ENCODE measurements at places on chromosomes 2 and 18. TPM values are rescaled to one million over a fixed set of nuclear protein-coding genes. Genes with fewer than 3 reads are reported as not detected.

GALR1 gene
- not detected for total RNA-seq

- DNase-seq, result no peak
Measured at GRCh38 chr2:108594132-108594981, 60.1 kb downstream of the LIMS1 start.

SMYD1 gene
- total RNA-seq, result not detected

DNA sequence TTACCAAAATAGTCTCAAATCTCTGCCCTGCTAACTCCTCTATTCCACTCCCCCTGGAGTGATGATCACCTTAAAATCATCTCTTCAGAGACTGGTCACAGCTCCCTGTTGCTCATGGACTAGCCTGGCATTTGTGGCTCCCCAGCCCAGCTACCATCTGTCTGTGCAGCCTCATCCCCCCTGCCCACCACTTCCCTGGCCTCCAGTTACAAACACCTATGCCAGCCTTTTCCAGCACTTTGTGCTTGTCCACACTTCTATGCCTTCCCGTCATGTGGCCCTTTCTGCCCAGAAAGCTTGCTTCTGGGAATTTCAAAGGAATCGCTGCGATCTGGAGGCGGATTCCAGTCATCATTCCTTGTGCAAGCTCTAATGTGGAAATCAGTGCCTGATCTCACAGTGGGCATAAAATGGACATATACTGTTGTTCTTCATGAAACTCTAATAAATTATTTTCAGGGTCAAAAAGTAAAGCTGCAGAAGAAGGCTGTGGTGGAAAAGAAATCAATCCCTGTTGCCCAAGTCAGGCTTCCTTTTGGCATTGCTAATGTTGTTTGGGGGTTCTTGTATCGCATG, 19.4 kb downstream of the PLB1 start:
- DNase-seq, result no peak

- no peak for DNase-seq
Measured at GRCh38 chr2:120917886-120918285, 182.2 kb downstream of the GLI2 start.

LGALSL gene
- 0.31 TPM for total RNA-seq

DNA sequence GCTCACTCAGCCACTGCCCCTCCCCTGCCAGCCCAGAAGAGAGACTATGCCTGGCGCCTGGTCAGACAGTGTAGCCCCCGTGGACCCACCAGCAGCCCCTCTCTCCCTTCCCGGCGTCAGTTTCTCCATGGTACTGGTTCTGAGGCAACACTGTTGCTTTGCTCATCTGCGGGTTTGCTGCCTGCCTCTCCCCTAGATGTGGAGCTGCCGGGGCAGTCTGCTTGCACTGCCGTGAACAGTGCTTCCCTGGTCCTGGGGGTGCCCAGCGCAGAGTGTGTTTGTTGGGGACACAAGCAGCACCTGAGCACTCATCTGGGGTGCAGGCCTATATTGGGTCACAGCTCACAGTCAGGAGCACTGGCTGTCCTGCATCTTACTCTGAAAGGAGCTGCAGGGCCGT, 309.9 kb downstream of the NDUFA10 start:
- DNase-seq, result no peak

GRCh38 chr2:20282916-20283592, 58.1 kb upstream of the SDC1 start:
- no peak for DNase-seq

GRCh38 chr2:210913461-210913860, 357.1 kb downstream of the CPS1 start:
- DNase-seq, result no peak

DNA sequence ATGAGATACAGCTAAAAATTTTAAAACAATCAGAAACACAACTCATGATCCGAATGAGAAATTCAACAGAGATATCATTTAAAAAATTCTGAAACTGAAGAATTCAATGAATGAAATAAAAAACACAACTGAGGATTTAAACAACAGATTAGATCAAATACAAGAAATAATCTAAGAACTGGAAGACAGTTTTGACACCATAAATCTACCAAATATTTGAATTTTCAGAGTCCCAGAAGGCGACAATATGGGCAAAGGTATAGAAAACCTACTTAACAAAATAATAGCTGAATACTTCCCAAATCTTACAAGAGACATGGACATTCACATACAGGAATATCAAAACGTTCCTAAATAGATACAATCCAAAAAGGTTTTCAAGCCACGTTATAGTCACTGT, 221.9 kb downstream of the OTX1 start:
- DNase-seq, result no peak

DNA sequence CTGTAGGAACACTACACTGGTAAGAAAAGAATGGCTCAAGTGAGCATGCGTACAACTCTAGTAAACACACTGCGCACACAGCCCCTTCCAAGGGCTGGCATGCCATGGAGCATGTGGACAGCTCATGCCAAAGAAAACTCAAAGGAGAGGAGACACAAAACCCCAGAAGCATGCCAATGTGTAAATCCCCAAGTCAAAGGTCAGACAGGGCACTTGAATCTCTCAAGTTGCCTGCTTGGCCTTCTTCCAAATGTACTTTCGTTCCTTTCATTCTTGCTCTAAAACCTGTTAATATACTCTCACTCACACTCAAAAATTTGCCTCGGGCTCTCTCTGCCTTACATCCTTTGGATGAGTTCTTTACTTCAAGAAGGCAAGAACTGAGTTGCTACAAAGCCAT, 365.3 kb downstream of the NBAS start:
- no peak for DNase-seq
